ENCODE measurements at places on chromosomes 7 and 10.

GRCh38 chr10:122632031-122632430 lies 67.6 kb downstream of the C10orf120 start:
- DNase-seq: no peak

DNA sequence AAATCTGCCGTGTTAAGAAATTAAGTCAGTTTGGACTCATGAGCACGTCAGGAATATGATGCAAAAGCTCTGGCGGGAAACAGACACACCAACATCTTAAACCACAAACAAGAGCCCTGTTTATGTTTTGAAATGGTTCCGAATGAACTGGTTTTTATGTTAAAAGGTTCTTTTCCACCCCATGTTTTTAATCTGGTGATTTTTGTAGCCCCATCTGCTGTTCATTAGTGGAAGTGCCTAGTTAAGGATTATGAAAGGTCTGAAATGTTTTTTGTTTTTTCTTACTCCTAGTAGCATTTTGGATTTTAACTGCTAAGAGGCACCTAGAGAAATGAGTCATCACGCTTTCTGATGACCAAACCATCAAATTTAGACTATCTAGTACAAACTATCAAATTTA lies 404.1 kb upstream of the MKI67 start:
- DNase-seq: peak; percentile 8

DNA sequence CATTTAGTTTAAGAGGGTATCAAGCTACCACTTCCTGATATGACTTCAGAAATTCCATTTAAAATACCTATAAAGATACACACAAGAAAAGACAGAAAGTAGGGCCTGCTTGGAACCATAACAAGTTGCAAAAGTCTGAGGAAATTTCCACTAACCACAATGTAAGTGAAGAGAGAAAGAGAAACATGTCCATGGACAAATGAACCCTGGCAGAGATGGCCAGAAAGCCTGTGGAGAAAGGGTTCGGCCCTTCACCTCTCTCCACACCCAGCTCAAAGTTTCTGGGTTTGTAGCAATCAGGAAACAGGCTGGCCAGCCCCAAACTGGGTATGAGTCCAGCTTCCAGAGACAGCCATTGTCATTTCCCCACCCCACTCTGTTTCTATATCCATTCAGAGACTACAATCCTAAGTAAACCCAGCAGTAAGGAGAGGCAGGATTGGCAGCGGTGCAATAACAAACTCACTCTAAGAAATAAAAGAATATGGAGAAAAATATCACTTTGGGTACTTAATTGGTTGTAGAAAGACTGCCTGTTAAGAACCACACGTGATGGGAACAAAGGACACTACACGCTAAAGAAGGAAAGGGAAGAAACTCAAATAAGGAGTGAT lies 71.1 kb downstream of the STK17A start:
- no peak for DNase-seq

GRCh38 chr7:12796397-12797127 lies 109.1 kb downstream of the ARL4A start:
- no peak for DNase-seq

DNA sequence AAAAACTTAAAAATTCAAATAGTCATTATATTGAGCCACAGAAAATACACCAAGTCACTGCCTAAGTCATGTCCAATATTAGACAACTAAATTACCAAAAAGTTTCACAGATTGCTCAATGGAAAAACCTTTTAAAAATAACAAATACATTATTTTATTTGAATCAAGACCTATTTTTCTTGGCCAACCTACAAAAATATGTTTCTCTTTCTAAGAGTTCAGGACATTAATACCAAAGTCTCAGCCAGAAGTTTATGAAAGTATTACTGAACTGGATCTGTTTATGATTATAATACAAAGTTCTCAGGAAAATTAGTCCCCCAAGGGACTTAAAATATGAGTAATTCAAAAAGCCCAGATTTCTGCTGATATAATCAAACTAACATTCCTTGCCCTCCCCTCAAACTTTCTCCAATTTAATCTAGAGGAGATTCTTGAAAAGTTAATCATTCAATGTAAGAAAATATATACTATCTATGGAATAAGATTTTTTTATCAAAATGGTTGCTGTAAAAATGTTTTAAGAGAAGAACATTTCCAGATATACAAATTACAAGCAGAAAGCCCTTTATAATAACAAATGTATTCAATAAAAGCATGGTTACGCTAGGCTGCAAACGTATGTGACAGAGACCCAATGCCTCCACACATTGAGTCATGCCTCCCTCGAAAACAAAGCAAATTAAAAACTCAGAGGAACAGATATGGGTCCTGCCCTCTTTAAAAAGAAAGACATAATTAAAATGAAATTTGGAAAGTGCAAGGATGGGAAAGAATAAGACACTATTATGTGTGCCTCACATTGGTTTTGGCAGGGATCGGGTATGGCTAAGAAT lies 381.6 kb downstream of the PARD3 start:
- peak; percentile 77 for DNase-seq

GRCh38 chr10:111316722-111317212 lies 239.9 kb downstream of the ADRA2A start:
- DNase-seq: no peak

DNA sequence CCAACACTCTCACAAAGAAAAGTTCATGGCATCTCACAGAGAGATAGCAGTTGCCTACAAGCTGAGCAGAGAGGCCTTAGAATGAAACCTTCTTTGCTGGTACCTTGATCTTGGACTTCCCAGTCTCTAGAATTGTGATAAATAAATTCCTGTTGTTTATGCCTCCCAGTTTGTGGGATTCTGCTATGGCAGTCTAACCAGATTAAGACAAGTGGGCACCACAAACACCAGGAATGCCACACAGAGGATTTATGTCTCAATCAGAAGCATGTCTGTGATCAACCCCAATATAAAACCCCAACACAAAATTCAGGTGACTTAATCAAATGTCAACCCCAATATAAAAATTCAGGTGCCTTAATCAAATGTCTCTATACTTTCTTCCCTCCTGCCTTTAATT lies 581.3 kb downstream of the XPNPEP1 start:
- no peak for DNase-seq

GRCh38 chr7:41385996-41386395 lies 316.9 kb downstream of the INHBA start:
- no peak for DNase-seq

GRCh38 chr7:22443370-22444180 lies 56.4 kb downstream of the STEAP1B start:
- peak; percentile 29 for DNase-seq

DNA sequence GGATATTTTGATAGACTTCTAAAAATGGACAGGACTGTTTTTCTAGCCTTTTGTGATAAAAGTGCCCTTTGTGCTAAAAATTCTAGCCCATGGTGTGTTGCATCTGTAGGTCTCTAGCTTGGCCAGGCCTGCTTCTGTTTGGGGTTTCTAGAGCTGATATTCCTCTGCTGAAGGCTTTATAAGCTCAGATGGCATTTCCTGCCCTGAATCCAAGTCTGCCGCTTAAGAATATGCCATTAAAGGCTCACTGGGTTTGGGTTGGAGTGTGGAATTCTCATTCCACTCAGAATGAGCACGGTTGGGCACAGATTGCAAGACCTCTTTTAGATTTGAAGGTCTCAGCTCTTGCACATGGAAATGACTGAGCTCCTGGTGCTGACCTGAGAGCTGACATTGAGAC lies 49.4 kb upstream of the IGFBP3 start:
- DNase-seq: no peak
